ENCODE measurements at places on chromosomes 5 and 9. TPM values are rescaled to one million over a fixed set of nuclear protein-coding genes. Genes with fewer than 3 reads are reported as not detected.

Gene TMEM174
- total RNA-seq = not detected

Gene ARHGEF37
- total RNA-seq = 1.1 TPM

- no peaks in the 10 kb centered on the region for H3K4me1 ChIP-seq
- no peaks in the 10 kb centered on the region for H3K36me3 ChIP-seq
- no peak overlapping the region for H3K4me3 ChIP-seq
- H3K27me3 ChIP-seq = no peaks in the 10 kb centered on the region
- DNase-seq = no peak
These were observed 420.9 kb upstream of the DAP start for GRCh38 chr5:11181940-11182339.

Gene STPG3
- total RNA-seq = 0.21 TPM

DNA sequence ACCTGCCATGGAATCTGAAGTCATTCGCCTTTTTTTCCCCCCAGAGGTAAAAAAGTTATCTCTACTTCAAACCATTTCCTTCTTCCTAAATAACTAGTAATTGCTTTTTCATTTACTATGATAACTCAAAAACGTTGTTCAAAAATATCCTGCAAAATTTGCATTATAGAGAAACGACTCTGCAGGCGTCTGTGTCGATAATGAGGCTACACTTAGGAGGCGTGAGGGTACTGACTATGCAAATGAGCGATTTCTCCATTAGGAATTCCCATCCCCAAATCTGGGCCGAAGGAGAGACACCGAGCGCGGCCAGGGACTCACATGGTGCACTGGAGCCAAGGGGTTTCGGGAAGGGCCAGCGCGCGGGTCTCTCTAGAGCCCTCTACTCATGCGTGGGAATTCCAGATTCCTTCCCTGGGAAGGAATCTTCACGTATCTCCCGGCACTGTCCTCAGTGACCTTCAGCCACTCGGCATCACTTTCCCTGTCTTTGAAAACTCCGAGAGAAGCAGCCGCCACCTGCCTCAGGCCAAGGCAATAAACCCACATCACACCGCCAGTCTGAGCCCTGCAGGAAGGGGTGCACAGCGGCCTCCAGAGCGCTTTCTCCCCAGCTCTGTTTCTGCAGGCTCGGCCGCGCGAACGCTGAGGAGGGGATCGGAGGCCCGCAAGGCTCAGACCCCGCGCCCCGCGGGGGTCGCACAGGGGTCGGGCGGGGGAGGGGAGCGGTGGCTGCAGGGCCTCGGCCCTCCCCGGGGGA is 718 bp upstream of the DENND4C start:
- peak overlapping the region; percentile 87 for H3K4me3 ChIP-seq
- no peaks in the 10 kb centered on the region for H3K27me3 ChIP-seq
- H3K36me3 ChIP-seq = no peaks in the 10 kb centered on the region

- H3K4me1 ChIP-seq = peaks cover 37% of the 10 kb centered on the region
- H3K27ac ChIP-seq = peak overlapping the region; percentile 2
These were observed 50.1 kb upstream of the TTC39B start for GRCh38 chr9:15357050-15357653.

GRCh38 chr9:13450723-13451122 is 171.2 kb upstream of the MPDZ start:
- no peak overlapping the region for H3K4me3 ChIP-seq
- H3K27ac ChIP-seq = no peak overlapping the region
- DNase-seq = no peak
- H3K4me1 ChIP-seq = peaks cover 12% of the 10 kb centered on the region
- no peaks in the 10 kb centered on the region for H3K36me3 ChIP-seq

GRCh38 chr5:146284016-146284415 is 54.6 kb upstream of the POU4F3 start:
- peaks cover 16% of the 10 kb centered on the region for H3K36me3 ChIP-seq
- H3K4me1 ChIP-seq = no peaks in the 10 kb centered on the region
- DNase-seq = no peak
- H3K4me3 ChIP-seq = no peak overlapping the region
- H3K27ac ChIP-seq = no peak overlapping the region

- no peak for DNase-seq
- peaks cover 6% of the 10 kb centered on the region for H3K4me1 ChIP-seq
- H3K4me3 ChIP-seq = no peak overlapping the region
- H3K27me3 ChIP-seq = no peaks in the 10 kb centered on the region
- H3K36me3 ChIP-seq = peaks cover 18% of the 10 kb centered on the region
- peak overlapping the region; percentile 55 for H3K27ac ChIP-seq
These were observed 28.5 kb downstream of the FUBP3 start for GRCh38 chr9:130607640-130608420.

DNA sequence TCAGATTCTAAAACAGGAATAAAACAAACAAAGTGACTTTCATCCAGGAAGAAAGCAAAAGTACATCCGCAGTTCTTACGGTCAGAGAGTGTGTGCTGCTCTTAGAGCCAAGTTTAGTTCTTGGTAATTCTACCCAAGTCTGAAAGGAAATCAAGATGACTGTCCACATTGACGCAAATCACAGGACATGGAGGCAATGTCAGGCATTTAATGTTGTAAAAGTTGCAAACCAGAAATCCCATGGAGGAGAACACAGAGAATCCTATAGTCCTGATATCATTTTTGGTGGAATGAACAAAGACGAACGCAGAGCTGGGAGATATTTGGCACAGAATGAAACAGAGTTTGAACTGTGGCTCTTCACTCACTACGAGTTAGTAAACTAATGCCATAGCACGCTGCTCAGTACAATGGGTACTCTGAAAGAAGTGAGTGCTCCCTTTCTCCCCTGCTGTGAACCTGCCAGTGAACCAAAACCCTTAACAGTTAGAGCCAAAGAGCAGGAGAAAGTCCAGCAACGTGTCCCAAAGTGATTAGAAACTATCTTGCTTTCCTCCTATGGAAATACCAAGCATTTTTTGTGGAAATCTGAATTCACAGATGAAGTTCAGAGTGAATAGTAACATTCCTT is 74.3 kb downstream of the MUSK start:
- H3K27me3 ChIP-seq = no peaks in the 10 kb centered on the region
- no peak overlapping the region for H3K27ac ChIP-seq
- H3K4me1 ChIP-seq = peaks cover 17% of the 10 kb centered on the region

DNA sequence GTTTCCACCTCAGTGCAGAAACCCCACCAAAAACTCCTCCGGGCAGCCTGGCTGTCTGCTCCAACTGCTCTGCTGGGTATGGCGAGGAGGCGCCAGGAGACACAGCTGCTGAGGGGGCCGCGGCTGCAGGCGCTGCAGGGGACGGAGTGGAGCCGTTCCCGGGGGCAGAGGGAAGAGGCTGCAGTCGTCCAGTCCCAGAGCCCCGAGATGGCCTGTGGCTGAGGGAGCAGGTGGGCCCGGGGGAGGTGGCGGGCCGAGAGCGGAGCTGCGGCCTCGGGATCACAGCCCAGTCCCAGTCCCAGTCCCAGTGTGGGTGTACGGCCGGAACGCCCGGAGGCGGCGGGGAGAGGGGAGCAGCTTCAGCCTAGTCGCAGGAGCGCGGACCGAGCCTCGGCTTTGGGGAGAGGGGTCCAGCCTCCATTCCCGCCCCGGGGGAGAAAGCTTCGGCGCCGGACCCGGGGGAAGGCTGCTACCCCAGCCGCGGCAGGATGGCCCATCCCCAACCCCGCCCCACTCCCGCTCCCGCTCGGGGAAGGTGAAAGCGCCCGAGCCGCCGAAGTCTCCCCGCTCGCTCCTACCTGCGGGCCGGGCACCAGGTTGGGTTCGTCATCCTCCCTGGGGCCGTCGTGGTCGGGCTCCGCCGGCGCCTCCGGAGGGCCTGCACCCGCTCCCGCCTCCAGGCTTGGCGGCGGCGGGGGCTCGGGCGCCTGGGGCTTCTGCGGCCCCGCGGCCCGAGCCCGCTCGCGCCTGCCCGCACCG is 513 bp downstream of the FAM193B start:
- H3K27ac ChIP-seq = no peak overlapping the region
- DNase-seq = peak; percentile 45
- peaks cover 30% of the 10 kb centered on the region for H3K4me1 ChIP-seq
- H3K4me3 ChIP-seq = peak overlapping the region; percentile 83

Gene TICAM2
- total RNA-seq = 1.0 TPM

DNA sequence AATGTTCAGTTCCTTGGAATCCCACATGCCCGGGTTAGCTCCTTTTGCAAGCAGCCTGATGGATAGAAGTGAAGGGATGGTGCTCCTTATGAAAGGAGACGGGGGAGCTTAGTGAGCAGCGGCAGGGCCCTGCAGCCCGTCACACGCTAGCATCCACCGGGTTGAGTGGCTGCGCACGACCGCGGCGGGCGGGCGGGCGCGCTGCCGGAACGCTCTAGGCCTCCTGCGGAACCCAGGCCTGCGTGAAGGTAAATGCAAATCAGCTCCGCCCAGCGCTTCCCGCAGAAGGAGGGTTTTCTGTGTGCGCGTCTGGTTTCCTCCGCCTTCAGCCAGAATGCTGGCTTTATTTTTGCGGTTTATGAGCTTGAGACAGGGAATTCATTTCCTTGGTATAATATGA is 19.8 kb downstream of the IL12B start:
- H3K27ac ChIP-seq = no peak overlapping the region
- peaks cover 33% of the 10 kb centered on the region for H3K27me3 ChIP-seq
- peaks cover 13% of the 10 kb centered on the region for H3K4me1 ChIP-seq

GRCh38 chr9:3331801-3332200 is 194.0 kb downstream of the RFX3 start:
- H3K27me3 ChIP-seq = no peaks in the 10 kb centered on the region
- H3K36me3 ChIP-seq = no peaks in the 10 kb centered on the region
- peak; percentile 12 for DNase-seq
- H3K4me3 ChIP-seq = no peak overlapping the region
- no peaks in the 10 kb centered on the region for H3K4me1 ChIP-seq
- H3K27ac ChIP-seq = no peak overlapping the region

DNA sequence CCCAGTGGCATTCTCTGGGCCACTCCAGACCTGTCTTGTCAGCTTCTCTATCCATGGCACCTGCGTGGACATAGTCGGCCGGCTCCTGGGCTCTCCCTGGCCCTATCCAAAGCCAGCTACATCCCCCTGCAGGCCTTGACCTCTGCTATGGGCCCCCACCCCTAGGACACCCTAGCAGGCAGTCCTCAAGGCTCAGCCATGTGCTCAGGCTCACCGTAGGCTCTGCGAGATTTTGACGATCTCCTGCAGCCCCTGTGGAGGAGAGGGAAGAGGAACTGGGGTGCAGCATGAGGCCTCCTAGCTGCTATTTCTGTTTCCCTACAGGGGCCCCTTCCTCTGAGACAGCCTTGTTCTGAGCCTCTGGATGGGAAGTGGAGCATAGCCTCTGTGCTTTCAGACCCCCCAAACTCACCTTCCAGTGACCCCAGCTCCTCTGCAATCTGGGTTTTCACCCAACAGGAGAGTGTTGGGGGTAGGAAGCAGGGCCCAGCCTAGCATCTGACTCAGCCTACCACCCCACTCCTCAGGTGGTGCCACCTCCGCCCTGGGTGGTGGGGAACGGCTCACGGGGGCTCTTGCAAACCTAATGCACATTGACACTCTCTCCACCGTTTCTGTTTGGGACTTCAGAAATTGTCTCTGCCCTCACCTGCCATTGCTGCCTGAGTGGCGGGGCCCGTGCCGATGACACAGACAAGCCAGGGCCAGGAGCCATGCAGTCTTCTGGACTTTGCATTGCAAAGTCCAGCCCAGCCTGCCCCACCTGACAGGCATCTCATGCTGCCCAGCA is 36.7 kb downstream of the HRH2 start:
- H3K36me3 ChIP-seq = no peaks in the 10 kb centered on the region
- H3K27ac ChIP-seq = no peak overlapping the region
- H3K4me1 ChIP-seq = peaks cover 37% of the 10 kb centered on the region
- no peak overlapping the region for H3K4me3 ChIP-seq

DNA sequence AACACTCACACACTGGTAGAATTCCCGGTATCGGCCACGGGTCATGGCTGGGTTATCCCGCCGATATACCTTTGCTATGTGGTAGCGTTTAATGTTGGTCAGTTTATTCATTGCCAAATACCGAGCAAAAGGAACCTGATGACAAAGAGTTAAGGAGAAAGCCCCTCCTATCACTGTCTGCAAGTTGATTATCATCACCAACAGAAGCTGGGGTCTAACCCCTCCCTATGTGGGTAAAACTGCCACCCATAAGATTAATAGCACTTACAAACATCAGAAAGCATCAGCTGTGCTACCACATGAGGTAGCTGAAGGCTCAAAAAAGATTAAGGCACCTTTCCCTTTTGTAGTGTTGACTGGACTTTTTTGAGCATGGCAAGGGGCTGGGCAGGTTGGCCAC is 5.6 kb upstream of the DND1 start:
- no peaks in the 10 kb centered on the region for H3K27me3 ChIP-seq
- H3K4me1 ChIP-seq = no peaks in the 10 kb centered on the region
- H3K27ac ChIP-seq = no peak overlapping the region
- no peak for DNase-seq
- no peak overlapping the region for H3K4me3 ChIP-seq

Gene PLEKHG4B
- 51.4 TPM for total RNA-seq

GRCh38 chr9:4423207-4423610 is 67.1 kb upstream of the SLC1A1 start:
- peaks cover 18% of the 10 kb centered on the region for H3K4me1 ChIP-seq
- H3K27me3 ChIP-seq = no peaks in the 10 kb centered on the region
- peak; percentile 16 for DNase-seq
- no peak overlapping the region for H3K27ac ChIP-seq
- no peak overlapping the region for H3K4me3 ChIP-seq

- DNase-seq = no peak
- H3K27me3 ChIP-seq = no peaks in the 10 kb centered on the region
- H3K4me1 ChIP-seq = peaks cover 4% of the 10 kb centered on the region
- no peak overlapping the region for H3K27ac ChIP-seq
- H3K36me3 ChIP-seq = no peaks in the 10 kb centered on the region
These were observed 219.8 kb upstream of the MAP3K1 start for GRCh38 chr5:56595566-56595965.

GRCh38 chr5:126494393-126494792 is 71.2 kb downstream of the GRAMD2B start:
- peaks cover 23% of the 10 kb centered on the region for H3K36me3 ChIP-seq
- DNase-seq = no peak
- H3K4me1 ChIP-seq = peaks cover 12% of the 10 kb centered on the region
- H3K27ac ChIP-seq = no peak overlapping the region
- H3K4me3 ChIP-seq = no peak overlapping the region

GRCh38 chr5:78360924-78361630 is 660 bp downstream of the SCAMP1 start:
- H3K36me3 ChIP-seq = 0 out of 2 replicates have a peak, but pooled peaks cover 5% of the 10 kb centered on the region
- H3K4me1 ChIP-seq = peaks cover 29% of the 10 kb centered on the region

Data from WTC11 (cell line).